Ovary (tissue), 10 donors: ENCODE measurements at places on chromosomes 4 and X.

GRCh38 chr4:94523033-94523580, 71.4 kb downstream of the PDLIM5 start:
- DNase-seq = no peak

DNA sequence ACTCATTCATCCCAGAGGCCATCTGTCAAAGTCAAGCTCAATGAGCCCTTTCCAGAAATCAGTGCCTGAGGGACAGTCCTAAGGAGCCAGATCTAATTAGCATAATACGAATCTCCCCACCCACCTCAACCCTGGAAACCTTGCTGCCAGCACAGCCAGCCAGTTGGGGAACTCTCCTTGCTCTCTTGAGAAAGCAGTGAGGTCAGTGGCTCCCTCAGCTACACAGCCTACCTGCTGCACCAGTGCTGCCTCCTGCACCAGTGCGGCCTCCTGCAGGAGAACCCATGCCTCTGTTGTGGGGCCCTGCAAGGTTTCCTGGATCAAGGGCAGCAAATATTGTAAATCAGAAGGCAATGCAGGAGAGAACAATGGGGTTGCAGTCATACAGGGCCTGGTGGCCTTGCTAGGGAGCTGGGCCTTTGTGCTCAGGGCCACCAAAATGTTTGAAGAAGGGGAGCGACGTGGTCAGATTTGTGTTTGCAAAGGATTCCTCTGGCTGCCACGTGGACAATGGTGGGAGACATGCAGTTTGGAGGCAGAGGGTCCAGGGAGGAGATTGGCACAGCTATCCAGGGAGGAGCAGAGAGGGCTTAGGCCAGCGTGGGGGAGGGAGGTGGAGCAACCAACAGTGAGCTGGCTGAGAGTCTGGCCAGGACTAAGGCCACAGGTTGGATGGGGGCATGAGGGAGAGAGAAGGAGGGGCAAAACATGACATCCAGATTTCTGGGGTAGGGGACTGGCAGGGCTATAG, 124.3 kb upstream of the MAMLD1 start:
- DNase-seq = no peak

DNA sequence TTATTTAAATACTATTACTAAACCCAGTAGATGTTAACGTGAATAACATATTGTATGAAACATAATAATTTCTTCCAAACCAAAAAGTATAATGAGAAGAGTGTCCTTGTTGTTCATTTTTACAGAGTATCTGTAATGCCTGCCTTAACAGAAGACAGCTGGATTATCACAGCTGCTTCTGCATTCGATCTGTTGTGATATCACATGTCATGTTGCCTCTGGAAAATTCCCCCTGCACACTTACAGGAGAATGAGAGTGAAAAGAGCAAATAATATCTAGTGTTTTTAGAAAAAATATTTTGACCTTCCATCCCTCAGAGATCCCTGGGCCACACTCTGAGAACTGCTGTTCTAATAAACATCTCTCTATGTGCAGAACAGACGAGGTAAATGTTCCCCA, 240.1 kb upstream of the NOCT start:
- no peak for DNase-seq

- peak; percentile 25 for DNase-seq
Measured at GRCh38 chr4:78776729-78777575, 802 bp downstream of the BMP2K start.

DNA sequence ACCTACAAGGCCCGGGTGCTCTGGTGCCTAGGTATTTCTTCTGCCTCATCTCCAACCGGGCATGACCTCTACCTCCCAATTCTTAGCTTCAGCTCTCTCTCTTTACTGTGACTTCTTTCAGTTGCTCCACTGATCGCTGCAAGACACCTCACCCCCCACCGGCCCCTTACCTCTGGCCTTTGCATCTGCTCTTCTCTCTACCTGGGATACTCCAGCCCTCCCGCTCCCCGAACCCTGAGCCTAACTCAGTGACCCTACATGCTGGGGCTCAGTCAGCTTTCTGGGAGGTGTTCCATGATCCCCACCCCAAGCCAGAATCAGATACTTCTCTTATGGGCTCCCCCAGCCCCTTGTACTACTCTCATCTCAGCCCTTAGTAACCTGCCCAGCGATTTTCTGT, 99.6 kb downstream of the EFNB1 start:
- DNase-seq = no peak

DNA sequence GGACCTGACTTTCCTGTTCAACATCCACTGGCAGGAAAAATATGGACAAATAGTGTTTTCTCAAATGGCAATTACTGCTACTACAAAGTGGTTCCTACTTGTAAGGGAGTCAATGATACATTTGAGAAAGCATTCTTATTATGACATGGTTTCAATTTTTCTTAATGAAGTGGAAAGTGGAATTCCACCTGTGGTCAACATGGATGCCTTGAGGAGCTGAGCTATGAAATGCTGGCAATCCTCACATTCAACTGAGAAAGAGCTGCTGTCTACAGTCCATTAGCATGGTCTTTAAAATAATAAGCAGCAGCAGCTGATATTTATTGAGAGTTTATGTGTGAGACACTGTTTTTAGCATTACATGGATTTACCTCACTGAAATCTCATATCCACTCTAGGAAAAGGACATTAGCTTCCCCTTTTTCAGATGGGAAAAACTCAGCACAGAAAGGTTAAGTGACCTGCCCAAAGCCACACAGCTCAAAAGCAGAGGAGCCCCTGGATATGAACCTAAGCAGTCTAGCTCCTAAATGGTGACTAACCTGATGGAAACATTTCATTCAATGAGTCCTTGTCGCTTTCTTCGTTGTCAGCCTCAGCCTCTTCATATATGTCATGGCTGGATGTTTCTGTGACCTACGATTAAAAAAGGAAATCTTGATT, 29.2 kb downstream of the MAP7D3 start:
- DNase-seq = no peak

DNA sequence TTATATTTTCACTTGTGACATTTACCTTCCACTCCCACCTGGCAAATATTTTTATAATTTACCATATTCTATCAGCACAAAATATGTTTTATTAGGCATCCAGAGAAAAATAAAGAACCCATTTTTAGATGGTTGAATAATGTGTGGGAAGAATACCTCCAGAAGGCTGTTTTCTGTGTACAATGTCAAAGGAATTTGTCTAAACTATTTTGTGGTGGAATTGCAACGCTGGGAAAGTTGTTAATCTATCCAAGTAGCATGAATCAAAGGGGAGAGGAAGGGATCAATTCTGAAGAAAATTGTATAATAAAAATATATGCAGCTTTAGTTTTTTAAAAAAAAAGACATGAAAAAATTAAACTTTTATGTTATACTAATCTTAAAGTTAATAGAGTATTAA, 706.5 kb downstream of the FSTL5 start:
- DNase-seq = no peak

DNA sequence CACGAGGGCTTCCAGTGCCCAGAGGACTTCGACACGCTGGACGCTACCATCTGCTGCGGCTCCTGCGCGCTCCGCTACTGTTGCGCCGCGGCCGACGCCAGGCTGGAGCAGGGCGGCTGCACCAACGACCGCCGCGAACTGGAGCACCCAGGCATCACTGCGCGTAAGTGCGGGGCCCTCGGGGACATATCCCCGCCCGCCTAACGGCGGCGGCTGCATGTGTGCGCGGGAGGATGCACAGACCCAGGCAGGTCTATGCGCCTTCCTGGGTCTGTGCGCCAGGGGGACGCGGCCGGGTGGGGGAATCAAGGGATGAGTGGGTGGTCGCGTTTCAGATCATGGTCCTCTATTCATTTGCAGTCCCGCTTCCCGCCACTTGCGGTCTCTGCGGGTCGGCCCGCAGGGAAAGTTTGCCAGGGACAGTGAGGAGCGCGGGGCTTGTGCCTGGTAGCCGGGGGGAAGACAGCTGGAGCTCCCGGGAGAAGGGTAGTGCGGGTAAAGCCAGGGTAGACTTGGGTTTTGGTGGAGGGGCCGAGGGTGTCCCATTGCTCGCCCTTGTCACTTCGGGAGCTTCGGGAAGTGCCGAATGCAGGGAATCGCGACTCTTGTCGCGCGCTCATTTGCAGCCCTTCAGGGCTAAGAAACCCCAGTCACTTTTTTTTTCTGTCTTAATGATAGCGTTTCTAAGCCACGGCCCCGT, 1.0 kb downstream of the SHISA3 start:
- DNase-seq = no peak

DNA sequence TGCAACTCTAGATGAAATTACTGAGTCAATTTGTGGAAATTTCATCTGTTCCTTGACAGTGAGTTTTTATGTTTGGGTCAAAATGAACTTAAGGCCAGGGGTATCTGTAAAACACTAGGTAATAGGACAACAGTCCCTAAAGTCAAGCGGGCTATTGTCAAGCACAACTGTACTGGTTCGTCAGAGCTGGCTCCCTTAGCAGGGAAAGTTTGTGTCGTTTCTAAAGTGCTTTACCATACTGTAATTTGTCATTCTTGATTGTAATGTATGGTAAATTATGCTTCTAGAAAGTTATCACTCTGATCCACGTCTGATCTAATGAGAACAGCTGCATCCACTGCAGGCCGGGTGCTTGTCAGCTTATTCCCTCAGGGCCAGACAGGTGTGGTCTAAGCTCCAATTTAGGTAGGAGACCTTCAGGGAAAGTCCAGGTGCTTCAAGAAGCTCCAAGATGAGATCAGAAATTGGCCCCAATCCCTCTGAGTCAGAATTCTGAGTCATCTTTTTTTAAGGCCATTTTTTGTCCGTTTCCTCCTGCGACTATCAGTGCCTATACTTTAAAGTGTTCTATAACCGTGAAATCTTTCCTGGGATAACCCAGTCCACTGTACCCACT, 92.2 kb downstream of the PALLD start:
- DNase-seq = no peak

DNA sequence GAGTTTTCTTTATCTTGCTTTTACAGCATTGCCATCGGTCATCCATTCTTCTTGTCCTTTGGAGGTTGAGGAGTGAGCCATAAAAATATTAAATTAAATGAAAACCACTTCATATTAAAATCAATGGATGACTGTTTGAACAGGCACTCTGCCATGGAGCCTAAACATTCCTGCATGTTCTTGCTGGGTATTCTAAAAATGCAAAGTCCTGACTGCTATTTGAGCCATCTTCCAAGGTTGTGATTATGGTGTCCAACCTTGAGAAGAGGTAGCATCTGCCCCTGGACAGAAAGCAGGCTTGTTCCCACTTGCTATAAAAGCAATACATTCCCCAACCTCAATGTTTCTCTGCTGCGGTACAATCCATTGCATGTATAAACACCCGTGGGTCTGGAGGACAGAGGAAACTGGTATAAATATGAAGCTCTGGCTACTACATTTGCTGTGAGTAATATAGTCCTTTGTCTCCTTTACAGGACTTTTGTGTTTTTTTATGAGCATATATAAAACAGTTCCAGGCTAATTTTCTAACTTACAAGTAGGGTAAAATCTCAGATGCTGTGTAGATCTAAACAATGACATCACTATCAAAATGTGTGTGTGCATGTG, 70.9 kb upstream of the FAT4 start:
- no peak for DNase-seq

DNA sequence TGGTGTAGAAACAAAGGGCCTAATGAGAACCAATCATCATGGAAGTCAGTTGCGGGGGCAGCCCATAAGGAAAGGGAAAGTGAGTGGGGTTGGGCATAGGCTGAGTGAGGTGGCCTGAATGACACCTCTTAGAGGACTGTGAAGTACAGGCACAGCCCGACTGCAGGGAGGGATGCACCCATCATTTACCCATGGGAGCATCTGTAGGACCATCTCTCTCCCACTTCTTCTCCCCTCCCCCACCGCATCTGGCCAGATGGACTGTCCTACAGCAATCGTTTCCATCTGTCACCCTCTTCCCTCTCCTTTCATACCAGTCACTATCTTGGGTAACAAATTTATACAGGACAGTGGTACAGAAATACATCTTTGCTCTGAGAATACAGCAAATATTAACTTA, 4.2 kb downstream of the STBD1 start:
- DNase-seq = no peak

GRCh38 chr4:148447681-148448080, 5.5 kb upstream of the NR3C2 start:
- DNase-seq = no peak

GRCh38 chr4:20044502-20044911, 207.2 kb upstream of the SLIT2 start:
- DNase-seq = no peak

GRCh38 chr4:5469151-5469775, 239.1 kb downstream of the EVC2 start:
- DNase-seq = no peak

- DNase-seq = peak; percentile 66
Measured at GRCh38 chr4:184825141-184825895, 450 bp downstream of the ACSL1 start.

DNA sequence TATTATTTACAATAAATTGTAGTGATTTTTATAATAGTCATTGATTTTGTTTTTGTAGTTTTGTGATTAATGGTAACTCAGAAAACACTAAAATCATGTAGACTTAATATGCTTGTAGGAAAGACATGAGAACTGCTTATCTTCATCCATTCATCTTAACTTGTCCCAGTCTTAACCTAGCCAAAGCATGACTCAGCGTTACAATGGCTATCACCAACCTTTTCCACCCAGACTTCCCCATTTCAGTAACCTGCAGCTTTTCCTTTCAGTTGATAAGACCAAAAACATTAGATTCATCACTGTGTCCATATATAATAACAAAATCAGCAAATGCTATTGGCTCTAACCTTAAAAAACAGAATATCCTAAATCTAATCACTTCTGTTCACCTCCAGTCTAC, 106.2 kb upstream of the KLF8 start:
- DNase-seq = no peak

DNA sequence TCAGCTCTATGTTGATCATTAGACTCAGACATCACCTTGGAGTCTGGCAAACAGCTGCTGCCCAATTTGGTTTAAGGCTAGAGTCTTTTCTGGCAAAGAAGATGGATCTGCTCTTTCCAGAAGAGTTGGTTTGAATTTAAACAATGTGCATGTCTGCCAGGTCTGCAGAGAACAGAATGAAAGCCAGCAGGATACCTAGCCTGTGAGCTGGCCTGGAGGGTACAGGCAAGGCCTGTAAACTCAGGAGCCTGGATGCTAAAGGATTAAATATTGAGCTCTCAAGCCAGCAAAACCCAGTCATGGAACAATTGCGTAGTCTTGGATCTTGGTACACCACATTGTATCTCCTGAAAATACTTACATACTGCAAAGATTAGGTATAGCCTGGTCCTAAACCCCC, 15.6 kb upstream of the PDLIM3 start:
- no peak for DNase-seq

DNA sequence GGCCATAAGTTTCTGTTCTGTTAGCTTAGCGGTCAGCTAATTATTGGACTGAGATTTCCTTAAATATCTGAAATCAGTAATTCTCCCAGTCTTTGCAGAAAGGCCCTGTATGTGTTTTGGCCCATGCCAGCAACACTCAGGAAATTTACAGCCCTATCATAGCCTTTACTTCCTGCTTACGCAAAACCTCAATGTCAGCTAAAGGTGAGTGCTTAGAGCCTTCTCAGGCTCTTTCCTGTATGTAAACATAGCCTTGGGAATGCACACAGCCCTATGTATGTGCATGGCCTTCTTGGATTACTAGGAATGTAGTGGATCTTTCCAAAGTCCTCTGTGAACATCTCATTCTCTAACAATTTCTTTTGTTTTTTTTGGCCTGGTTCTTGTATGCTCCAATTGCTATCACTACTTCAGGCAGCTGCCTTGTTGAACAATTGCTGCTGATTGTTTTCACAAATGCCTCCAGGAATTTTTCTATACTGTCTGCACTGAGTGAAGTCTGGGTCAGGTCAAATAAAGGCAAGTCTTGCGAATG, 200.0 kb downstream of the PPP1R2C start:
- DNase-seq = no peak

GRCh38 chr4:35695421-35695820, 548.9 kb downstream of the ARAP2 start:
- no peak for DNase-seq

GRCh38 chr4:163447481-163447880, 26.1 kb downstream of the TKTL2 start:
- DNase-seq = no peak

GRCh38 chrX:16162391-16162790, 4.9 kb upstream of the MAGEB17 start:
- DNase-seq = no peak
